ENCODE measurements at places on chromosomes 16 and 17.

- DNase-seq: no peak
Measured at GRCh38 chr17:37766971-37767370, 22.1 kb upstream of the HNF1B start.

GRCh38 chr16:57519796-57520360 is 16.5 kb downstream of the CCDC102A start:
- DNase-seq: peak; percentile 83

- no peak for DNase-seq
Measured at GRCh38 chr16:28538733-28539596, at the start of gene NUPR1. Gene NUPR1 (minus strand): TSS chr16:28538974. CDS start chr16:28538907, 67 bp downstream.

GRCh38 chr17:77410470-77410869 is 269.7 kb downstream of the SEC14L1 start:
- DNase-seq: no peak

DNA sequence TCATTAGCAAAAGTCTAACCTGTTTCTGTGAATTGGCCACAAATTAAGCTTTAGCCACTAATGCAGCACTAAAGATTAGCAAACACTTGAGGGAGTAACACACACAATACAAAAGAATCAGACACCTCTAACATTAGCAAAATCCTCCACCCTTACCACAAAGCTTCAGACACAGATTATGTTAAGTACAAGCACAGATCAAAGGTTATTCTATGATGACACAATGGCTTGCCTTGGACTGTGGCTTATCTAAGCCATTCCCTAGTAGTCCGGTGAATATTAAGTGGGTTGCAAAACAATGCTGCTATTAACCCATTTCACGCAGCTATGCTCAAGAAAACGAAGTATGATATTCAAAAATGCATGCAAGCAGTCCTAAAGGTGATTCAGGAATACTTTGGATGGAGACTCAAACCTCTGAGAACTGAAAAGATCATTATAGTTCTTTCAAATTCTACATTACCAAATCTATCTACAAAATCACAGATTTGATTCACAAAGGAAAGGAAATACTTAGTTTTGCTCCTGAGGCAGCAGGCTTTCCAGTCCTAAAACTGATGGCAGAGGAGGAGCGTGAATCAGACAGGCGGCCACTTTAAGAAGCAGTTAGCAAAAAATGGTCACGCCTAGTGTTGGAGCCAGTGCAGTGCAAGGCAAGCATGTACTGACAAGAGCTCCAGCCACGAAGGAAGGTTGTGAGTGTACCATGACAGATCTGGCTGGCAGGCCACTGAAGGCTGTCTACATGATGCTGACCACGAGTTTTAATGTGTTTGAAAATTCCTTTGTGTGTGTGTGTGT is 67.2 kb downstream of the PARN start:
- no peak for DNase-seq

DNA sequence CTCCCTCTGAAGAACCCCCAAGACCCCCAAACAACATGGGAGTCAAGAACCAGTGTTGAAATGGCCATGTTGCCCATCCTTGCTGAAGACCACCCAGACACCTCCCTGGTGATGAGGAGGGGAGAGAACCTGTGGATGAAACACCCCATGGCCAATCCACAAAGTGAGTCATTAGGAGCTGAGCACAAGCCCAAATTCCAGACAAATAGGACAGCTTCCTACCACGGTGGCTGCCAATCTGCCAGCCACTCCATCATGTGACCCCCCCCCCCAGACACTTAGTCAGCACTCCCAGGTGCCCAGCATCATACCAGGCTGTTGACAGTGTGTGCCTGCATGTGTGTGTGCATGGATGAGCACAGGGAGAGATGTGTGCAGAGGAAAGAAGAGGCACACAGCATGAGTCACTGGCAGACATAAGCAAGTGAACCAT is 26.4 kb upstream of the RPL38 start:
- DNase-seq: no peak

DNA sequence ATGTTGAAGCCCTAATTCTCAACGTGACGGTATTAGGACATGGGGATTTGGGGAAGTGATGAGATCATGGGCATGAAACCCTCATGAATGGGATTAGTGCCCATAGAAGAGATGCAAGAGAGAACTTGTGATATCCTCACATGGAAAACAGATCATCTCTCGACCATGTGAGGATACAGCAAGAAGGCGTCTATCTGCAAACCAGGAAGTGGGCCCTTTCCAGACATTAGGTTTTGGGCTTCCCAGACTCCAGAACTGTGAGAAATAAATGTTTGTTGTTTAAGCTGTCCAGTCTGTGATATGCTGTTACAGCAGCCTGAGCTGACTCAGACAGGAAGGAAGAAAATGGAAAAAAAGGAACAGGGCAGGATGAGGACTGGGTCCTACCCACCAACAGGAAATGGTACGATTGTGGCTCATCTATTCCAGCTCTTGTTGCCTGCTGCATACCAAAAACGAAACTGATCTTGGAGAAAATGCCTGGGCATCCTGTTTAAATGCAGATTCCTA is 21.9 kb upstream of the SSTR2 start:
- no peak for DNase-seq

- DNase-seq: no peak
Measured at GRCh38 chr17:77019893-77020379, 120.8 kb upstream of the SEC14L1 start.

DNA sequence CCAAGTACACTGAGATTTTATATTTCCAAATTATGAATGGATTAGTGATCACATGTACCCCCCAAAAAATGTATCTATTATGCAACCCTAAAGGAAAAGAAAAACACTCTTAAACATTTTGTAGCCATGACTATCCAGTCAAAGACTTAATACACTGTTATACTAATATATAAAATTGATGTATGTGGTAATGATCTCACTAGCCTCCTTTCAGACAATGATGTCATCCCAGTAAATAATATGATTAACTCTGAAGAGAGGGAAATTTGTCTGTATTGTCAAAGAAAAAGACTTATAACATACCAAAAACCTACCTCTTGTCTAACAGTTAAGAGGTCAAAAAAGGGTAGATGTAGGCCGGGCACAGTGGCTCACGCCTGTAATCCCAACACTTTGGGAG is 80.7 kb downstream of the USP32 start:
- DNase-seq: no peak

DNA sequence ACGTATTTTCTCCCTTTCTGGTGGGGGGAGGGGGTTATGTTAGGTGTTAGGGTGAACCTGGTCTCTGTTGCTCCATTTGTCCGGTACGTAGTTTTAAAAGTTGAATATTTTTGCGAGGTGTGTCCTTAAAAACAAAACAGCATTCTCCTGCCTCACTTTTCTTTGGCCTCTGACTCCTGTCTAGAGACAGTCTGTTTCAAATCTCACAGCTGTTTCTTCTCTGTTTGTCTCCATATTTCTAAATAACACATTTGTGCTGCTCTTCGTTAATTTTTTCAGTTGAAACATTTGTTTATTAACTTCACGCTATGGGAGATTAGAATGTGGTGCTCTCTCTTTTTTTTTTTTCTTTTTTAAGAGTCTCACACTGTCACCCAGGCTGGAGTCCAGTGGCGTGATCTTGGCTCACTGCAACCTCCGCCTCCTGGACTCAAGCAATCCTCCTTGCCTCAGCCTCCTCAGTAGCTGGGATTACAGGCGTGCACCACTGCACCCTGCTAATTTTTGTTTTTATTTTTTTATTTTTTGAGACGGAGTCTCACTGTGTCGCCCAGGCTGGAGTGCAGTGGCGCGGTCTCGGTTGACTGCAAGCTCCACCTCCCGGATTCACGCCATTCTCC is 31.7 kb downstream of the RPA1 start:
- no peak for DNase-seq

DNA sequence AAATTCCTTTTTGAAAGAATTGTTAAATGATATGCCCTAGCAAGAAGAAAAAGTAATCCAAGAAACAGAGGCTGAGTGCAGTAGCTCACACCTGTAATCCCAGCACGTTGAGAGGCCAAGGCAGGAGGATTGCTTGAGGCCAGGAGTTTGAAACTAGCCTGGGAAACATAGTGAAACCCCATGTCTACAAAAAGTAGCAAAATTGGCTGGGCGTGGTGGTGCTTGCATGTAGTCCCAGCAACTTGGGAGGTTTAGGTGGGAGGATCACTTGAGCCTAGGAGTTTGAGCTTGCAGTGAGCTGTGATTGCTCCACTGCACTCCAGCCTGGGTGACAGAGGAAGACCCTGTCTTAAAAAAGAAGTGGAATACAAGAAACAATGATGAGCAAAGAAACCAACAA is 56.1 kb downstream of the NT5M start:
- no peak for DNase-seq

DNA sequence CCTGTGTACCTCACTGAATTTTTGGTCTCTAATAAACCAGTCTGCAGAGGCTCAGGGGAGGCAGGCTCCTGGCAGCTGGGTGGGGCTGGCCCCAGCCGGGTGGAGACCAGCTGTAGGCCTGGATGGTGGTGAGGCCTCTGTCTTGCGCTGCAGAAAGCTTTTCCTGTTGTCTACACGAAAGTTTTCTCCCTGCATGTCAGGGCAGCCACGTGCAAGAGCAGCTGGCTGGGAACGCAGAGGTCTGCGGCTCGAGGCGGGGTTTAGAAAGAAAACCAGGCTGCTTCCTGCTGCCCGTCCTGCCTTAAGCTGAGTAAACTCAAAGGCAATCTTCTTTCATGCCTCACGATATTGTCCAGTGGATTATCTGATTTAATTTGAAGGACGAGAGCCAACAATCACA is 2.4 kb downstream of the SERPINF1 start:
- DNase-seq: peak; percentile 52

- DNase-seq: no peak
Measured at GRCh38 chr16:69260019-69260418, 51.1 kb upstream of the VPS4A start.

- no peak for DNase-seq
Measured at GRCh38 chr17:12104831-12105230, 84.2 kb downstream of the MAP2K4 start.

GRCh38 chr16:22684574-22685458 is 129.1 kb upstream of the HS3ST2 start:
- no peak for DNase-seq

DNA sequence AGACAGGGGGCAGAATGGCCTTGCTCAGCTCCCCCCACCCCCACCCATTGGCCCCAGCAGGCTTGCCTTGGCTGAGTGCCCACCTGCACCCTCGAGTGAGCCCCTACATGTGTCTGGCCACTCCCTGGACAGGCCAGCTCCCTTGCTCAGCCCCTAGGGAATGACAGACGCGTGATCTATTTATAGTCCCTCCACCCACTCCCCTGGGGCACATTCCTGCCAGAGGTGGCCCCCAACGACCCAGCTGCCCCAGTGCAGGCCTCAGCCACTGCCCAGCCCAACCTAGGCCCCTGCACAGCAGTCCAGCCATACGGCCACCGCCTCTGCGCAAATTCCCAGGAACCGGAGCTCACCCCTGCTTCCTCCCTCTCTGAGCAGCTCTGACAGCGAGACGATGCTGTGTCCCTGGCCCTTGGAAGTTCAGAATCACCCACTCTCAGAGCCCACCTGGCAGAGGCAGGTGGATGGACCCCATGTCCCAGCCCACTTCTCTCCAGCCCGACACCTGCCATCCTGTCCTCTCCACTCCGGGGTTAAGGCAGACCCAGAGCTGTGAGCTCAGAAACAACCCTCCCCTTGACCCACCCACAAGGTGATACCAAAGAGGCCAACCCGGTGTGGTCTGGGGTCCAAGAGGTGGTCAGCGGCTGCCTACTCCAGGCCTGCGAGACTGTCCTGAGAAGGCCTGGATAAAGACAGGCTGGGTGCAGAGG is 11.5 kb upstream of the P2RX1 start:
- no peak for DNase-seq

DNA sequence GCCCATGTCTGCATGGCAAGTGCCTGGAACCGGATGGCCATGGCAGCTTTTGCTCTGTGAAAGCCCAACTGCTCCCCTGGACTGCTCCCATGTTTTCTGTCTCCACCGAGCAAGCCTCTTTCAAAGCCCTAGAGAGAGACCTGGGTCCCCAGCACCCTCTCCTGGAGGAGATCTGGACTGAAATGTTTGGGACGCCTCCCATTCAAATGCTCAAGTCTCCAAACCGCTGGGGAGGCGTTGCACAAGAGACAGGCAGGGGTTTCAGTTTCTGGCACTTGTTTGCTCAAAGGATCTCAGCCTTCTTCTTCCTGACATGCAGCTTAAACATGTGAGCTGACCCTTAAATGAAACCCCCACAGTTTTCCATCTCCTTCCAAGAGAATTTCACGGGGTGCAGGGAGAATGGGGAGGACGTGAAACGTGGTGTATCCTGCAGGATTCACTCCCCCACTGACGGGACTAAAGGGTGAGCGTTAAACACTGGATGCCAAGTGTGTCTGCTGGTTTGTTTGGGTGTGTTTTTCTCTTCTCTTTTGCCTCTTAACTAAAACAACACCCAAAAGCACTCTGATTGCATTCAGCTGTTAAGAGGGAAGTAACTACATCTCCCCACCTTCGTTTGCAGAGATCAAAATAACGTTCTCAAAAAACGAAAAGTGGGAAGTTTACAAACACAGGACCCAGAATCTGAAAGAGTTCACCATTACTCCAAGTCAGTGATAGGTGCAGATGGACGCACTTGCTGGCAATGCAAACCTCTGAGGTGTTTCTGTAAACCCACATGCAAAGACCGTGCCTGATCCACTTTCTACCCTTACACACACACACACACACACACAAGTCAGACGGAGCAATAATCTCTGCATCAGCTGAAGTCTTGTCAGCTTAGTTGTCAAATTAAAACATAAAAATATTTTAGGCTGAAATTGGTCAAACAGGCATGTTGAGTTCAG is 256.9 kb downstream of the C16orf95 start:
- DNase-seq: no peak

GRCh38 chr16:90057738-90058173 is 19.4 kb downstream of the PRDM7 start:
- DNase-seq: no peak

DNA sequence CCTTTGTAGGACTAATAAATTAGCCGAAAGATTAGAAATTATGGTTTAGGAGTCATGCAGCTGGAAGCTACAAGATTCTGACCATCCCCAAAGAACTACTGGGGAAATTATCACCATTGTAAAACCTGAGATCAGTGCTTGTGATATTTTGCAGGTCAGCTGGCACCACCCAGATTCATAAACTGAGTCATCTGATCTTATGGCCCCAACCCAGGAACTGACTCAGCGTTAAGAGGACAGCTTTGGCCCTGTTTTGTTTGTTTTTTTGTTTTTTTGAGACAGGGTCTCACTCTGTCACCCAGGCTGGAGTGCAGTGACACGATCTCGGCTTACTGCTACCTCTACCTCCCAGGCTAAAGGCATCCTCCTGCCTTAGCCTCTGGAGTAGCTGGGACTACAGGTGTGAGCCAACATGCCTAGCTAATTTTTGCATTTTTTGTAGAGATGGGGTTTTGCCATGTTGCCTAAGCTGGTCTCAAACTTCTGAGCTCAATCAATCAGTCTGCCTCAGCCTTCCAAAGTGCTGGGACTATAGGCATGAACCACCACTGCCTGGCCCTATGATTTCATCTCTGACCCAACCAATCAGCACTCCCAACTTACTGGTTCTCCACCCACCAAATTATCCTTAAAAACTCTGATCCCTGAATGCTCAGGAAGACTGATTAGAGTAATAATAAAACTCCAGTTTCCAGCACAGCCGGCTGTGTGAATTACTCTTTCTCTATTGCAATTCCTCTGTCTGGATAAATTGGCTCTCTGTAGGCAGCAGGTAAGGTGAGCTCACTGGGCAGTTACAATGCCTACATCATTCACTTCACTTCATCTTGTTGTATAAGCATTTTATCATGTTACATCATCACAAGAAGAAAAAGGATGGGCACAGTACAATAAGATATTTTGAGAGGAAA is 79.4 kb upstream of the KSR1 start:
- no peak for DNase-seq

GRCh38 chr16:74071996-74072535 is 224.5 kb upstream of the PSMD7 start:
- DNase-seq: no peak

- DNase-seq: no peak
Measured at GRCh38 chr16:77416939-77417480, 17.8 kb downstream of the ADAMTS18 start.
